Left ventricle myocardium superior (tissue), 1 donor: ENCODE measurements at places on chromosomes 2 and 18. TPM values are rescaled to one million over a fixed set of nuclear protein-coding genes. Genes with fewer than 3 reads are reported as not detected.

The HIBCH gene
- total RNA-seq: 24.2 TPM

The MALL gene
- total RNA-seq: 12.0 TPM

The AGPS gene
- total RNA-seq: 33.4 TPM

The MEP1B gene
- not detected for total RNA-seq

The PLGLB1 gene
- total RNA-seq: 2.7 TPM

The C1QL2 gene
- not detected for total RNA-seq

The ATRAID gene
- total RNA-seq: 112 TPM

The NEB gene
- 0.55 TPM for total RNA-seq

The TWIST2 gene
- total RNA-seq: 2.6 TPM

The SIX3 gene
- total RNA-seq: not detected

The EFEMP1 gene
- 50.7 TPM for total RNA-seq

The FER1L5 gene
- not detected for total RNA-seq

The FAM237A gene
- 2.0 TPM for total RNA-seq

The MLPH gene
- total RNA-seq: 88.9 TPM

The CROCC2 gene
- total RNA-seq: not detected
